ENCODE measurements at places on chromosomes 2 and 18.

- no peak for DNase-seq
Measured at GRCh38 chr2:223314811-223315210, 262.8 kb downstream of the KCNE4 start.

GRCh38 chr2:153455403-153455802, 23.2 kb downstream of the RPRM start:
- DNase-seq = no peak

- no peak for DNase-seq
Measured at GRCh38 chr2:234949762-234950434, 1.9 kb upstream of the SH3BP4 start.

- no peak for DNase-seq
Measured at GRCh38 chr2:220785178-220785577, 786.9 kb downstream of the EPHA4 start.

DNA sequence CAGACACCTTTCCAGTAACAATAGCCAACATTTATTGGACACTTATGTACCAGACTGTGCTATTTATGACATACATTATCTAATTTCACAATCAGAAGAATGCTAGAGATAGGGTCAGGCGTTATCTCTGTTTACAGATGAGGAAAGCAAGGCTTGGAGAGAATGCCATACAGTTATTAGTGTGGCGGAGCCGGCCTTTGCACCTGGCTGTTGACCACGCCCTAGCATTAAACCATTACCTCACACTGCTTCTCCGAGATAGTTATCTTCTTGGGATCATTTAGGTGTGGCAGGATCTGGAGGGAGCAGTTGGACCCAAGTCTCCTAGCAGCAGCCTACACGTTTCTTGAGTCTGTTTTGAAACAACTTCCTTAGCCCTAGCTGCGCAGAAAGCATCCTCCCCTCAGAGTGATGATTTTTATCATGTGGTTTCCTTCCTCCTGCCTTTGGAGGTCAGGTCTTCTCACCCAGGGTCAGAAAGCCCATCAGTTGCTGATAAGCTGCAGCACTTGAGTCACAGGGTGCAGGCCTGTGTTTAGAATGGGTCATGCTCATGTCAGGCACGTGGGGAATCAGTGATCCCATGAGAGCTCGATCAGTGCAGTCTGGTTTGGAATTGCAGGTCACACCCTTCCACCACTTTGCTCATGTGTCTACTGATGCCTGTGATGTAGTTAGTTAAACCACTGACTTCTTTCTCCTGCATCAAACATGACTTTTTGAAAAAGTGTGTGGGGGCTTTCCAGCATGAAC, 118.2 kb downstream of the SPTBN1 start:
- no peak for DNase-seq

- no peak for DNase-seq
Measured at GRCh38 chr18:45328296-45328695, 287.0 kb upstream of the SLC14A2 start.

DNA sequence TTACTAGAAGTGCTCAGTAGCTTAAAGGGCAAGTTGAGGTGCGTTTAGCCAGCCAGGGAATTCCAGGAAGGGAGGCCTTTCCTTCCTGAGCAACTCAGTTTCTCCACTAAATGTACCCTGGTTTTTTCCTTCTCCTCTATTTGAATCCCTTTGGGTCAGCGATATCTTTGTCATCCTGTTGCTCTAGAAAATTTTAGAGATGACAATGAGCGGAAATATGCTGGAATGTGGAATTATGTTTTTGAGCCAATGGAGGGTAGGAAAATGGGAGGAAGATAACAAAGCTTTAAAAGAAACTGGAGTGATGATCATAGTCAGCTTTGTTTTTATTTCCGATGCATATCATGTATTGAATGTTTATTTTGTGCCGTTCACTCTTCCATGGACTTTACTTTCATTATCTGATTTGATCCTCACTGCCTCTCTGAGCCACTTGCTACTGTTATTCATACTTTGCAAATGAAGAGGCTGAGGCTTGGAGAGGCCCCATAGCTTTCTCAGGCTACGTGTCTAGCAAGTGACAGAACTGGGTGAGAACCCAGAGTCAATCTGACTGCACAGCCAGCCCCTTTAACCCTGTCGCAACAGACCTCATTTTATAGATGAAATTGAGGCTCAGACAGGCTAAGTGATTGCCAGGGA, 67.3 kb downstream of the NTSR2 start:
- DNase-seq = no peak
